Activated CD4-positive, alpha-beta memory T cell treated with anti-CD3 and anti-CD28 coated beads for 36 hours (primary cell): ENCODE measurements at places on chromosomes 1 and 21. TPM values are rescaled to one million over a fixed set of nuclear protein-coding genes. Genes with fewer than 3 reads are reported as not detected.

SELE gene
- total RNA-seq, result not detected

S100A9 gene
- total RNA-seq, result not detected

GSTM3 gene
- total RNA-seq, result 2.1 TPM

NOS1AP gene
- total RNA-seq, result not detected

SPATA46 gene
- not detected for total RNA-seq

LCE1C gene
- total RNA-seq, result not detected

DNA sequence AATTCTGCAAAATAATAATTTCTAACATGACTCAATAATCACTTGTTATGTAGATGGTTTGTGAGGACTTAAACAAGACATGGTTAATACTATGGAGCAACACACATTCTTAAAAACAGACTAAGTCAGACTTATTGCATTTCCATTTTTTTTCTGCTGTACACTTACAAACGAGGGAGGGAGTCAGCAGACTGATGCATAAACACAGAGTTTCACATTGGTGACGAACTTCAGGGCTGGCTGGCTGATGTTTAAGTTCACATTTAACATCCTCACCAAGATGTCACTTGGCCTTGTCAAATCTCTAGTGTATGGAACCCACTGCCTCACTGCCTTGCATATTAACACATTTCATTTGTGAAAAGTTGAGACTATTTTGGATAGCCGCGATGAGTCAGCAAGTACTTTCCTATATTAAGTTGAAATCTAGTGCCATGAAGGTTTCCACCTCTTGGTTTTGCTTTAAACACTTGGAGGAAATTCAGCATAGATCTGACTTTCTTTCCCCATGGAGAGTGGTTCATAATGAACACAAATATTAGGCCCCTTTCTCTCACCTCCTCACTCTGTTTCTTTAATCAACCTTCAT is 337.5 kb upstream of the RUNX1 start:
- no peak overlapping the region for H3K27ac ChIP-seq
- no peak for DNase-seq
- no peaks in the 10 kb centered on the region for H3K36me3 ChIP-seq
- peaks cover 18% of the 10 kb centered on the region for H3K4me1 ChIP-seq
- peaks cover 4% of the 10 kb centered on the region for H3K27me3 ChIP-seq
